Activated T-cell treated with anti-CD3 and anti-CD28 coated beads, Interleukin-2, amount 50 U/mL, for 1 hour (primary cell): ENCODE measurements at places on chromosomes 11 and 22.

- no peak for DNase-seq
Measured at GRCh38 chr11:27396259-27396839, 33.3 kb upstream of the CCDC34 start.

DNA sequence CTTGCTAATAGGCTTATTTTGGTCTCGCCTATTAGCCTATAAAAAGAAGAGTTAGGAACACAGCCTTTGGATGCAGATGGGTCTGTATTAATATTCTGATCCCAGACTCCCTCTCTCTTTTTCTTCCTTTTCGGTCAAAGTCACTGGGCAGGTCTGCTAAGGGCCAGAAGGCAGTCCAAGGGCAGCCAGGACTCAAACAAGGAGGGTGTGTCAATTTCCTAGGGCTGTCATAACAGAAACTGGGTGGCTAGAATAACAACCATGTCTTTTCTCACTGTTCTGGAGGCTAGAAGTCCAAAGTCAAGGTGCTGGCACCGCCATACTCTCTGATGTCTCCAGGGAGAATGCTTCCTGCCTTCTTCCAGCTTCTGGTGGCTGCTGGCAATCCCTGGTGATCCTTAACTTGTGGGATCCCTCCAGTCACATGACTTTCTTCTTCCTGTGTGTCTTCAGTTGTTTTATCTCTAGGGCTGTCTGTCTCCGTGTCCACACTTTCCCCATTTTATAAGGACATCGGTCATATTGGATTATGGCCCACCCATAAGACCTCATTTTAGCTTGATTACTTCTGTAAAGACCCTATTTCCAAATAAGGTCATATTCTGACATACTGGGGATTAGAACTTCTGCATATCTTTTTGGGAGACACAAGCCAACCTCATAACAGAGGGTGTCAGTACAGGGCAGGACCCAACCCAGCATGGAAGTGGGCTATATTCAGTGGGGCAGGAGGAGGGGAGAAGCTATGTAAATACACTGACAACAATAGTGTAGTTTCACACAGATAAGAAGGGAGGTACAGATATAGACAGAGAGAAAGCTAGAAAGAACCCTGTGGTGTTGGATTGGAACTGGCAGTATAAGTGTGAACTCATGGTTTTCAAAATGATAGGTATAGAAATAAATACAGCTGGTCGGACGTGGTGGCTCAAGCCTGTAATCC is 5.9 kb upstream of the CSF2RB start:
- no peak for DNase-seq

DNA sequence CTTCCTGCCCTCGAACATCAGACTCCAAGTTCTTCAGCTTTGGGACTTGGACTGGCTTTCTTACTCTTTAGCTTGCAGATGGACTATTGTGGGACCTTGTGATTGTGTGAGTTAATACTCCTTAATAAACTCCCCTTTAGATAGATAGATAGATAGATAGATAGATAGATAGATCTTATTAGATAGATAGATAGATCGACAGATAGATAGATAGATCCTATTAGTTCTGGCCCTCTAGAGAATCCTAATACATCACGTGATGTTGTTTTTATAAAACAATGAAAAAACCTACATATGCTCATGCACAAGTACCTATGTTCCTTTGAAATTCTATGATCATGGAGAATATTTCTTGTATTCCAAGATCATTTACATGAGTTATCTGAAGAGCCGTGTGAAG is 23.9 kb downstream of the APOBEC3H start:
- no peak for DNase-seq

GRCh38 chr22:30755759-30756124 is 61.1 kb downstream of the OSBP2 start:
- DNase-seq, result no peak

DNA sequence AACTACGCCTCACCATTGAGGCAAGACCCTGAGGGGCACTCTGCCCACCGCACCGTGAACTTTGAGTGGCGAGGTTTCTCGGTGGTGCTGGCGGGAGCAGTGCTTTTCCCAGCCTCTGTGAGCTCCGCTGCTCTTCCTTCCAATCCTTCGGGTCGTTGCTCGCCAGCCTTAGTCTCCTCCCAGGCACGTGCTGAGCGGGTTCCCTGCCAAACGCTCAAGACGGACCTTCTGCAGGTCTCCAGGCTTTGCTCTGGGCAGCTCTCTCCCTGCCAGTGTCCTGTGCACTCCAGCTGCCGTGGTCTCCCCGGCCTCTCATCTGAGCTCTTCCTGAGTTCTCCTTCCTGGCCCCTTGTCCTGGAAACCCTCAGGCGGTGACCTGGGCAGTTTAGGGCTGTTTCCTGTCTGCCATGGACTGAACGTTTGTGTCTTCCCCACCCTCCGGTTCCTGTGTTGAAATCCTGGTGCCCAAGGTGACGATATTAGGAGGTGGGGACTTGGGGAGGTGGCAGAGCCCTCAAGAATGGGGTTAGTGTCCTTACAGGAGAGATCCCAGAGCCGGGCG is 11.2 kb upstream of the MUC6 start:
- DNase-seq, result peak; percentile 2

GRCh38 chr11:18100926-18101656 is 4.8 kb downstream of the SAAL1 start:
- no peak for DNase-seq

- no peak for DNase-seq
Measured at GRCh38 chr11:72218251-72218745, 1.7 kb downstream of the FOLR2 start.

DNA sequence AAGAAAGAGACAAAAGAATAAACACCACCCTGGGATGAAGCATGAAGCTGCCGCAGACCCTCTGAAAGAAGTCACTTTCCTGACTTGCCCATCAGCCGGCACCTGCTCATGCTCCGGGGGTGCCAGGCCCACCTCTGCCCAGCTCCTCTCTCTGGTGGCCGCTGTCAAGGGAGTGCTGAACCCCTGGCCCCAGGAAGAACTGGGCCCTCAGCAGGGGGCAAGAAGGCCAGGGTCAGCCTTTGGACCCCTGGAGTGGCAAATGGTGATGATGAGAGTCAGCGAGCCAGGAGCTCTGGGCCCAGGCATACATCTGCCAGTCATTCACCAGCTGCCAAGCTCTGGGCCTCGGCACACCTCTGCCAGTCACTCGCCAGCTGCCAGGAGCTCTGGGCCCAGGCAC is 17.4 kb downstream of the TTLL8 start:
- DNase-seq, result no peak

DNA sequence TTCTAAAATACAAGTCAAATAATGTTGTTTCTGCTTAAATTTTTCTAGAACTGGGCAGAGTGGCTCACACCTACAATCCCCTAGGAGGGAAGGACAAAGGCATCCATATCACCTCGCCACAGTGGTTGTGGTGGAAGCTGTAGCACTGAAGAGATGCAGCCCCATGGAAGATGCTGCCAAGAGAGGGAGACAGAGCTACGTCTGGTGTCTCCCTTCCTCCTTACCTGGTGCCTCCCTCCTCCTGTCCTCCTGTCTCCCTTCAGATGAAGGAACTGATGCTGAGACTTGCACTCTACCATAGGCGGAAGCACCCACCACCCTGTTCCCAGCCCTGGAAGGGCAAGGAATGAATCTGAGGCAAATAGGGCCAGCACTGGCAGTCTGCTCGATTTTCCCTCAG is 22.3 kb downstream of the MMP27 start:
- no peak for DNase-seq

DNA sequence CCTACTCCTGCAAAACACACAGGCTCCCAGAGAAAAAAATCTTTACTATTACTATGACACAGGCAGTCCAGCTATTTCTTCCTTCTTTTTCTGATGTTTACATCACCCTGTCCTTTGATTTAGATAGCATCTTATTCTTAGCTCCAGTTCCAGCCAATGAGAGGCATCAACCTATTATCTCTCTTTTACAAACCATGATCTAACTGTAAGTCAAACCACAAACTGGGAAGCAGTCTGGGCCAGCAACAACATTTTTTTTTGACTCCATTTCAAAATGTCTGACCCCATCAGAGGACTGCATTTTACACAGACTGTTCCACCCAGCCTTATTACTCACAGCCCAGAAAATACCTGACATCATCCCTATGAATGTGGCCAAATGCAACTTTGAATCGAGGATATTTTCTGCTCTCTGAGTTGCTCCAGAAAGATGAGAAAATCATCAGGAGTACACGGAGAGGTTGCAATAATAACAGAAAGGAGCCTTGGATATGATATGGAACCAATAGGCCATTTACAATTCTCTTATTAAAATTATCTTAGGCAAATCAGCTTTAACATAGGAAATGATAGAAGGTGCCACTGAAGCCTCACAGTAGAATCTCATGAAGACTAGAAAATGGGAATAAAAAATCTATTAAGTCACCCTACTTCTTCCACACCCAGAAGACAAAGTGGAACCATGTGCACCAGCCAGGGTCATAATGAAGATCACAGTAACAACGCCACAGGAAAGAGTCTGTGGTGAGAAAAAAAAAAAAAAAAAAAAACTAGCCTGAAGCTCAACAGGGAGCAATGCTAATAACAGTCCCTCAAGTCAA is 21.2 kb downstream of the TBRG1 start:
- DNase-seq, result no peak

DNA sequence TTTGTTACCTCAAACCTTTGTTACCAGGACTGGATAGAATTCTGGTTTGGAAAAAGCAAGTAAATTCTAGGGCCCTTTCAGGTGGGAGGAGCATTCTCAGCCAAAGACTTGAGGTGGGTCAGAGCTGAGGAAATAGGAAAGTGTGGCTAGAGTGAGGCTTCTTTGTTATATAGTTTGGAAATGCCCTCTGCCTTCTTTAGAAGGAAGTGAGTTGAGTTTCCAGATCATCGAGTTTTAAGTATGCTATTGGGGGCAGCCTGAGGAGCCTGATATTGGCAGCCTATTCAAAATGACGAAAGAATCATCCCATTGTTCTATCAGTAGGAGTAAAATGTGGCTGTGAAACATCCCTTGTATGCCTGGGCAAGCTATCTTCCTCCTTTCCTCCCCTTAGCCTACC is 134.1 kb downstream of the ARHGAP42 start:
- DNase-seq, result no peak

GRCh38 chr11:17015627-17016126 is 1.5 kb upstream of the PLEKHA7 start:
- DNase-seq, result no peak

- DNase-seq, result no peak
Measured at GRCh38 chr11:116557282-116557681, 215.5 kb downstream of the BUD13 start.

- DNase-seq, result no peak
Measured at GRCh38 chr22:39287076-39287725, 32.2 kb downstream of the RPL3 start.

DNA sequence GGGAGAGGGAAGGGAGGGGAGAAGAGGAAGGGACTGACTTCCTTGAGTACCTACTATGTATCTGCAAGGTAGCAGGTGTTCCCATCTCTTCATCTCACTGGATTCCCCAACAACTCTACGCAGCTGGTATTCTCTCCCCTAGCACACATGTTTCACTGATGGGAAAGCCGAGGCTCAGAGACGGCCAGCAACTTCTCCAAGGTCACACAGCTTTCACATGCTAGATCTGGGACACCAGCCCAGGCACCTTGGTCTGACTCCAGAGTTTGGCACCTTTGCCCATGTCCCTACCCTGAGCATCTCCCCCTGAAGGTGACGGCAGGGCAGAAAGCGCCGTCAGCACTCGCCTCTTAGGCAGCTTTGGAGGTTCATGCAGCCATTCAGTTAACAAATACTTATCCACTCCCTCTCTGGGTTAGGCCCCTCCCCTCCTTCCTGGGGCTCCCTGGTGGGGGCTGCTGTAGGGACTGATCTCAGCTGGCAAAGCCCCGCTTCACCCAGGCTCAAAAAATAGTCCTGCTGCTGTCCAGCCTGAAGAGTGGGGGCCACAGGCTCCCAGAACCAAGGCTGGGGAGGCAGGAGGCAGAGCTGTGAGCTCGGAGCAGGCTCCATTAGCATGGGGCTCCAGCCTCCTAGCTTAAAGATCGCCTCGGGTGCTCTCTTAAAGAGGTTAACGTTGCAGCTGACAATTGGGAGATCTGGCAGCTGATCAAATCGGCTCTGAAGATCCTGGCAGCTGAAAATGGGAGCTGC is 79.4 kb downstream of the IGLL1 start:
- no peak for DNase-seq

GRCh38 chr11:76640501-76640900 is 30.0 kb downstream of the LRRC32 start:
- no peak for DNase-seq

- no peak for DNase-seq
Measured at GRCh38 chr11:8531312-8531711, 62.7 kb downstream of the STK33 start.

- no peak for DNase-seq
Measured at GRCh38 chr11:131790586-131790985, 420.2 kb downstream of the NTM start.

DNA sequence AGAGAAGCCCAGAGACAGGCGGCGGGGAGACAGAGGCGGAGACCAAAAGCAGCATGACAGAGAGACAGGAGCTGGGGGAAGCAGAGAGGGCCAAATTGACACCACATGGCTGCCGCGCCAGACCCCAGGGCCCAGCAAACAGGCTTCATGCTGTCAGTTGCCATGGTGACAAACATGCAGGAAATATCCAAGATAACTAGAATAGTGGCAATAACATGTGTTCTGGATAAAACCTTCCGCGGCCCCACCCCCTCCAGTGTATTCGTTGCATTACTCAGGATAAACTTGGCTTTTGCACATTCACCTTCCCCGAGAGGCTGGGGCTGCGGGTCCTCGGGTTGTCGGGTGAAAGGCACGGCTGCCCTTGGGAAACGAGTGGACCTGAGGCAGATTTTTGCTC is 49.9 kb upstream of the CDON start:
- no peak for DNase-seq

GRCh38 chr11:76501526-76502202 is 56.8 kb downstream of the EMSY start:
- DNase-seq, result no peak

- DNase-seq, result no peak
Measured at GRCh38 chr11:11472106-11472505, 119.1 kb upstream of the CSNK2A3 start.

- DNase-seq, result no peak
Measured at GRCh38 chr11:100923555-100923954, 206.1 kb downstream of the PGR start.

GRCh38 chr11:112516261-112516660 is 255.6 kb upstream of the PLET1 start:
- DNase-seq, result no peak

GRCh38 chr11:9096427-9096826 is 5.0 kb upstream of the SCUBE2 start:
- DNase-seq, result no peak

DNA sequence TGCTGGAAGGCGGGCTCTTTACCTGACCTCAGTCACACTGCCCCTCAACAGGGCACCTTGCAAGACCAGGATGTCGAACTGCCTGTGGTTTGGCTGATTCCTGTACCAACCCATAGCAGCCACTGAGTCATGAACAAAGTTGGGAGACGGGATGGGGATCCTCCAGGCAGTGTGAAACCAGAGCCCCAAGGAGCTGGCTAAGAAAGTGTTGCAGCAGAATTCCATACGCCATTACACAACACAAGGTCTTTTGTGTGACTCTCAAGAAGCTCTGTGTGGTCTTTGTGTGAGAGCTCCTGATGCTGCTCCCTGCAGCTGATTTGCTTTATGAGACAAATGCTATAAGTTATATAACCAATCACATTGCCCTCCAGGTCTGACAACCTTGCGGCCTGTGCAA is 617.7 kb downstream of the OPCML start:
- DNase-seq, result no peak
